GM13976 (cell line): ENCODE measurements at places on chromosomes 1 and 21.

DNA sequence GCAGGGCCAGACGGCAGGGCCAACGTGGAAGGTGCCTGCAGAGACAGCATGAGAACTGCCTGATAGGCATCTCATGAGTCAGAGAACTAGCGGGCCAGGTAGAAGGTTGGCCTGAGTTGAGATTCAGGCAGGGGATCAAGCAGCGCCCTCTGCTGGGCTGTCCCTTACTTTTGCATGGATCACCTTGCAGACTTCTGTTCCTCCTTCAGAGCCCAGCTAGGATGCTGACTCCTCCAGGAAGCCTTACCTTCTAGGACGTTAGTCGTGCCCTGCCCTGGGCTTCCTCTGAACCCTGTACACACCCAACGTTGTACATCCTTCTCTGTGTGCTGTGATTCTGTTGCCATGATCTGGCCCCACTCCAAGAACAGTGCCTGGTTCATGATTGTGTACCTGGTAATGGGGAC lies 231.3 kb upstream of the VAMP3 start:
- no peak for DNase-seq

GRCh38 chr1:92831368-92831761 lies 475 bp upstream of the RPL5 start:
- peak; percentile 37 for DNase-seq

DNA sequence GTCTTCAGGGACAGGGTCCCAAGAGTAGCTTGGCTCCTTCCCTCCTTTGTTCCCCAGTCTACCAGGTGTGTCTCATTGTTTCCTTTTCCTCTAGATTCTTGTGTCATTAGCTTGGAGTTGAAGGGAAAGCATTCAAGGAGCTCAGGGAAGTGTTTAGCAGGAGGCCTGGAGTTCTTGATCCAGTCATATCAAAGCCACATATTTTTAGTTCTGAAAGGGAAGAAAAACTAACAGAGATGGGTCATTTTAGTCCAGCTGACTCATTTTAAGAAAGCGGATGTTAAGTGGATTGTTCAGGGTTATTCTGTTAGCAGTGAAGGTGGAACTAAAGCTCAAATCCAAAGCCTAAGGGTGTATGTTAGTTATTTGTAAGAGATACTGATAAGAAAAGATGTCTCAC lies 721 bp downstream of the C1orf54 start:
- DNase-seq = no peak

GRCh38 chr21:24714646-24715200 lies 892.6 kb downstream of the MRPL39 start:
- no peak for DNase-seq

GRCh38 chr1:178337091-178337706 lies 159.6 kb downstream of the CLEC20A start:
- DNase-seq = no peak

DNA sequence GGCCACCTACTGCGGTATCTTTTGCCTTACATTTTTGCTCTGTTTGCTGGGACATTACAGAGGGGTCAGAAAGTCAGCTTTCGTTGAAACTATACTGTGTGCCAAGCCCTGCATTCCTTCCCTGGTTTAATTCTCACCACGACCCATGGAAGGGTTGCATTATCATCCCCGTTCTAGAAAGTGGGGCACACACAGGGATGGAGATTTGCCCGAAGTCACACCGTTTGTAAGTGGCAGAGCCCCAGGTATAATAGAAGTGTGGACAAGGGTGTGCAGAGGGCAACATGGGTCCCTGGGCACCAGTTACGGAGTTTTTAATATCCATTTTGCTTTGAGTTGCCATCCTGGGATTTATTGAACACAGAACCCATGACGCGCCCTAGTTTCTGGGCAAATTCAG lies 11.8 kb downstream of the DMRTB1 start:
- no peak for DNase-seq

DNA sequence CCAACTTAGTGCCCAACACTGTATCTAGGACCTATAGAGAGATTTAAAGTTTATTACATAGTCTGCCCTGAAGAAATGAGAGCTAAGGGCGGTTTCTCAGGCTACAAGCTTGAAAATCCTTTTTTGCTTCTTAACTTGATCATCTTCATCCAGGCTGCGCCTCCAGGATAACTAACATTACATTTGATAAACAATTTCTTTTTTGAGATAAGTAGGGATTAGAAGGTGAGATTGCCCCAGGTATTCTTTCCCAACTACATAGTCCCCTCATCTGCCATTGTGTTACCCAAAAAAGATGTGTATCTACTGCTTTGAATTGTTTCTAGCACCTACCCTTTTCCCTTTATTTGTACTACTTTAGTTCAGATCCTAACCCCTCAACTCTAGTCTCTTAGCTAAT lies 25.4 kb downstream of the NUF2 start:
- no peak for DNase-seq

DNA sequence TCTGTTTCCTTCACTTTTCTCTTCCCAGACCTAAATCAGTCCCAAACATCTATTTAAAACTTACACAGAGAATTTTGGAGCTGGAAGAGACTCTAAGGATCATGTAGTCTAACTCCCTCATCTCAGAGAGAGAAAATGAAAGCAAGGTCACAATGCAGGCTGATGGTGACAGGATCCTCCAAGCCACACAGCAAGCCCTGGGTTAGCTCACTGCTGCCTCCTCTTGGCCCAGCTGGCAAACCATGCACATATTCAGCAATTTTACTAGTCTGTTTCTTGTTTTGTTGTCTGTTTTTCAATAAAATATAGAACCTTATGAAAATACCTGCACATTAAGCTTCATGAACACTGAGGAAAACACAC lies 27.7 kb upstream of the LY9 start:
- peak; percentile 59 for DNase-seq

GRCh38 chr1:66197785-66198184 lies 336.2 kb upstream of the SGIP1 start:
- DNase-seq = no peak

DNA sequence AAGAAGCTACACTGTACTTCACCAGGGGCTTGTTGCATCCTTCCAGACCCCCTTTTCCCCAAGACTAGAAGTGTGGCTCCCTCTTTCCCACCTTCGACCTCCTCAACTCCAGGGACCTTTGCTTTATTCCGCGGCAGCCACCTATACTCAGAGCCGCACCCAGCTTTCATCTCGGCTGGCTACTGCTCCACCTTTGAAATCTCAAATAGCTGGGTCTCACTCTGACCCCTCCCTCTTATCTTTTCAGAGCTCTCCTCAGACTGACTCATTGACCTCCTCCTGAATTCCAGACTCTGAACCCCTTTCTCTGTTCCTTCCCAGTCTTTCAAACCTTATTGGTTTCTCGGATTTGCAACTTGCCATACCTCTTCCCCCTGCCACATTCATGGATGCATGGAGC lies 144.7 kb upstream of the JUN start:
- no peak for DNase-seq

GRCh38 chr1:159132271-159132881 lies 39.0 kb upstream of the CADM3 start:
- DNase-seq = peak; percentile 53

DNA sequence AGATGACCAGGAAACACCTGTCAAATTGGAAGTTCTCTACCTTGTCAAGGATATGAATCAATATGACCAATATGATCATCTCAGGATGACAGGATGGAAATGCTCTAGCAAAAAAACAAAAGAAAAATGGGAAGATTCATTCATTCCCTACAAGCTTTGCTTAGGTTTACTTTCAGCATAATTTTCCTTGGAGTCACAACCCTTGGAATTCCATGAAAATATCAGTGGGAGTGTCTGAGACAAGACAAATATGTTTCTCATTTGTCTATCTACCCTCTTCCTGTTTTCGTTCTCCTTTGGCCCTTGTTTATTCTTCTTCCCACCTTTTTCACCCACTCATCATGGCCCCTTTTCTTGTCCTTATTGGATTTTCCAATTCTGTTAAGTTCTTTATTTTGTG lies 50.6 kb downstream of the COLGALT2 start:
- DNase-seq = no peak

DNA sequence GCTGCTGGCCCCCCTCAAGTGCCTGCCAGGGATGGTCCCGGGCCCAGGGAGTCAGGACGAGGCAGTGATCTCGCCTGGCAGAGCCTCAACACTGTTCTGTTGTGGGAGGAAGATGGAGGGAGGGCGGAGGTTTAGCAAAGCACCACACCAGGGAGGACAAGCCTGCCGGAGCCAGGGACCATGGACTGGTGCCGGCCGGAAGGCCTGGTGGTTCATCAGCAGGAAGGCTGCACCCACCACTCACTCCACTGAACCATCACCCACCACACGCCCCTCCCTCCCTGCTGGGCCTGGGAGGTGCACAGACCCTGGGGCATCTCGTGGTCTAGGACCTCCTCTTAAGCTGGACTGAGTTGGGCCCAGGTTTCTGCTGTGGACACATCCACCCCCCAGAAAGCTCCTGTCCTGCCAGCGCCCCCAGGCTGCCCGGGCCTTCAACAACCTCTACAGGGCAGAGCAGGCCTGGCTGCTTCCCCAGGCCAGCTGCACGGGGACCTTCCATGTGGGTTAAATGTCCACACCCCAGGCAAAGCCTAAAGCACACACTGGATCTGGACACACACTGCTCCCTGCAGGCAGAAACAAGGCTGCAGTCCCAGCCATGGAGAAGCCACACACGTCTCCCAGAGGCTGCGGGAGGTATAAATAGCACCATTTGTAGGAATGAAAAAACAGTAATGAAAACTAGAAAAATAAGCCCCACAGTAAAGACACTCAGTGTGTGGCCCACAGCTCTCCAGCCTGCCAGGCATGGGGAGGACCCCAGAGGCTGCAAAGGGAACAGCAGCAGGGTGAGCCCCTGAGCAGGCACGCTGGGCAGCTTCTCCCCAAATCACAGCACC lies 10.4 kb upstream of the TMEM240 start:
- DNase-seq = no peak

- no peak for DNase-seq
Observed at GRCh38 chr21:37860416-37860815, 55.8 kb downstream of the KCNJ6 start.

DNA sequence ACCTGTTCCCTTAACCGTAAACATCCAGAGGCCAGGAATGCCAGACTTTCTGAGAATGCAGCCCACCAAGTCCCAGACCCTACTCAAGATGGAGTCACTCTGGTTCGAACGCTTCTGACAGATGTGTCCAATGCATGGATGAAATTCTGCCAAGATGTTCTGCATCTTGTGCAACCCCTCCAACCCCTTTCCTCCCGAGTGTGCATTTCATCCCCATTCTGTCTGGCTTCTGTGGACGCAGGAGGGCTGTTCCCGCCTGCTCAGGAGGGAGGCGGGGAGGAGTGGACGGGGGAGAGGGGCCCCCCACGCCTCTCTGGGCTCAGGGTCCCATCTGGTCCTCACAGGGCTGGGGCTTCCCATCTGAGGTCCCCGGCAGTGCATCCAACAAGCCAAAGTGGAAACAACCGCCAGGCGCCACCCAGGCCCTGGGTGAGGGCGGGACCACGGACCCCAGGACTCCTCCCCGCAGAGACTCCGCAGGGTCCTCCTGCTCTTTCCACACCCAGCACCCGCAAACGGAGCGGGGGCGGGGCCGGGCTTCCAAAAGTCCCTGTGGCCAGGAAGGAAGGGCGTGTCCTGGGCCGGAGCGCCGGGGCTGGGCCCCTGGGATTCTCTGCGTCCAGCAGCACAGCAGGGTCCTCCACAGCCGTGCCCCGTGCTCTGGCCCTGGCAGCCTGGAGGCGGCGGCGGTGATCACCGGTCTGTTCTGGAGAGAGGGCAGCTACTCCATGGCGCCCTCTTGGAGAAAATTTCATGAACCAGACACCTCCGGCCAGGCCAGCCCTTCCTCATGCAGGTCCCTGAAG lies 27.8 kb upstream of the SUMO3 start:
- peak; percentile 87 for DNase-seq

- no peak for DNase-seq
Observed at GRCh38 chr1:191634801-191635508, 523.3 kb upstream of the RGS18 start.

DNA sequence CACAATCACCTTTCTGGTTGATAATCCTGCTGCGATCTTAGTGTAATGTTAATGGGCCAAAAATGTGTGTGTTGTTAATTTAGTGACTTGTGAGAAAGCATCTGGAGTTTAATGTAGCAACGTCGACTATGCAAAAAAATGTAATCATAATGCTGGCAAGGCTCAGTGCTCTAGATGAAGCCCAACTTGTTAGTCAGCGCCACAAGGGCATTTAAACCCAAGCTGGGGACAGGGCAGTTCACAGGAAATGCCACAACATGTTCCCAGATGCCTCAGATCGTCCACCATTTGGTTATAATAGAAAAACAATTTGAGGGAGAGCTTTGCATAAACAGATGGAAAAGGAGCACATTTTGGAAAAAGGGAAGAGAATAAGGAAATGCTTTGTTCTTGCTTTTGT lies 585.4 kb upstream of the PLXNA2 start:
- no peak for DNase-seq

GRCh38 chr1:51172811-51173210 lies 63.3 kb upstream of the RNF11 start:
- no peak for DNase-seq

DNA sequence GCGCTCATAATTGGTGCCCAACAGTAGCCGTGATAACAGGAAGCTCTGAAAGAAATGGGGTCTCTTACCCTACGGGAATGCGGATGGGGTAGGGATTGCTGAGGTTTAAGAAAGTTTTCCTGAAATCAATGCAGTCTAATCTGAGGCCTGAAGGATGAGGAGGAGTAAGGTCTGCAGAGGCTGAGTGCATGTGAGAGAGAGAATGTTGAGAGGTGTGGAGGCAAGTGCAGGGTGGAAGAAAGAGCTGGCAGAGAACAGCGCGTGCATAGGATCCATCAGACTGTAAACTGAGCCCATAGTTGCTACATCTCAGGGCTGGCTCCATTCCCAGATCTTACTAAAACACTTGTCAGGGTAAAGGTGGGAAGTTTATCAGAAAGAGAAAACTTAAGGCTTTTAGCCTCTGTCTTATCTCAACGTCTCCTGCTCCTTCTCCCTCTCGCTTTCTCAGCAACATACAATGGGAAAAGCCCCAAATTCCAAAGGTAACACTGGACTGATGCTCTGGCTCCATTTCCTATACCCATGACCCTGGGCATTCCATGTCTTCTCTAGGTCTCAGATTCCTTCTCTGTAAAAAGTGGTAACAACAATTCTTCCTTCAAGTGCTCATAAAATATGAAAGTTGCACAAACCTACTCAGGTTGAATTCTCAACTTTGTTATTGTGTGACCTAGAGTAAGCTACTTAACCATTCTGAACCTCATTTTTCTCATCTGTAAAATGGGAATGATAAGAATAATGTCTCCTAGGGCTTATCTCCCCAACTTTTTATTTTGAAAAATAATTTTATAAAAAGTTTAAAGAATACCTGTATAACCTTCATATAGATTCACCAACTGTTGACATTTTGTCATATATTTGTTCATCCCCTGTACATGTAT lies 75.2 kb downstream of the SH3GLB1 start:
- no peak for DNase-seq

- no peak for DNase-seq
Observed at GRCh38 chr1:225762002-225762441, 15.6 kb upstream of the SRP9 start.

- DNase-seq = no peak
Observed at GRCh38 chr21:36208326-36209013, 51.8 kb downstream of the DOP1B start.

GRCh38 chr1:12610305-12610935 lies 7.6 kb downstream of the DHRS3 start:
- no peak for DNase-seq

DNA sequence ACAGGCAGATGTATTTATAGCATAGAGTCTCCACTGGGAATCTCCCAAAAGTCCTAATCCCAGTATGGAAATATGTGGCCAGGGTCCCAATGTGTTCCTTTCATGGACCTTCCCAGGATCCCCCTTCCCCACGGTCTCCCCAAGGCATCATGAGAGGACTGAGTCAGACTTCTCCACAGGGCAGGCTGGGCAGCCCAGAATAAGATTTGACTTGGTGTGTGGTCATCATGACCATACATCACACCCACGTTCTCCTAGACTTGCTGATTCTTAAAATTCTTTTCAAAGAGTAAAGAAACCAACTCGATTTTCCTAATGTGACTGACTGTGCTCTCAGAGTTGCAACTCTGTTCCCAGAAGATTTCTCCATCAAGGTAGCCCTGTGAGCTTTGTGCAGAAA lies 93.9 kb upstream of the CD34 start:
- no peak for DNase-seq
